ENCODE measurements at places on chromosomes 12 and 14.

DNA sequence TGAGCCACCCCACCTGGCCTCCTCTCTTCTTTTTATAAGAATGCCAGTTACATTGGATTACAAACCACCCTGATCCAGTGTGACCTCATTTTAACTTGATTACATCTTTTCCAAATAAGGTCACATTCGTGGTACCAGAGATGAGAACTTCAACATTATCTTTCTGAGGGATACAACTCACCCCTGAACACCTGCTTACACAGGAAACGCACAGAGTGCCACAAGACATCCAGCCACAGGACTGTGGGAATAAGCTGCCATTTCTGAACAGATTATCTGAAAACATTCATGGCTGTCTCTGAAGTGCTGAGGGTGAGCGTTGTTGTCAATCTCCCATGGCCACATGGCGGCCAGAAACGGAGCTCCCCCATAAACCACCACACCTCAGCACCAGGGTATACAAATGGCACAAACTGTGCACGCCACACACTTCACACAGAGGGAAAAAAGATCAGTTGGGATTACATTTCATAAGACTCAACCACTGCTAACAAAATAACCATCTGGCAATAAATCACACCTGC is 23.7 kb downstream of the FOXN3 start:
- no peak for DNase-seq

DNA sequence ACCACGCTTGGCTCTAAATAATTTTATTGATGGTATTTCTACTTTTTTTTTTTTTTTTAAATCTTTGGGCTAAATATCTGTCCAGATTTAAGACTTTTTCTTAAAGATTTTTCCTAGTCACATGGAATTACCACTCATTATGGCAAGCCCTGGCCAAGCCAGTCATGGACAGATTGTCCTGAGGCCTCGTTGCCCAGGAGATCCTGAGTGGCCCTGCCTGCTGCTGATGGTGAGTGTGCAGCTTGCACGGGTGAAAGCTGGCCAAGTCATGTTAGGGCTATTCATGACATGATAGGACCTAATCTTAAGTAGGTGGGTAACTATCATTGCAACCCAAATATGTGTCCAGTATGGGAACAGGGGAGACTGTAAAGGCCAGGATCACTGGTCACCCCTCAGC is 27.8 kb downstream of the GUCY2C start:
- no peak for DNase-seq

- DNase-seq: no peak
These were observed 29.1 kb downstream of the PLEKHH1 start for GRCh38 chr14:67562025-67562775.

DNA sequence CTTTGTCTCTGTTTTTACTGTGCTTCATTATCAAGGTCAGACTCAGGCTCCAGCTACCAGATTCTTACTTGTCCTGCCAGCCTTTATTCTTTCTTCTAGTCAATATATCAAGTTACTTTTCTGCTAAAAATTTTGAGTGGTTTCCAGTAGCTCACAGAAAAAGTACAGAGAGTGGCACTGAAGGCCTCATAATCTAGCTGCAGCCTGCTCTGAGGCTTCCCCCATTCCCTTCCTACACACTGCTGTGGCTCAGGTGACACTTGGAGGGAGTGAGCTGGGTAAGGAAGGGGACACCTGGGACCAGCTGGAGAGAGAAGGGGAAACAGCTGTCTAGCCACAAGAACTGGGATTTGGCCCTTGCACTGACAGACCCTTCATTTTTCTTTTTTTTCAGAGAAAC is 25.4 kb downstream of the TTC6 start:
- DNase-seq: no peak

DNA sequence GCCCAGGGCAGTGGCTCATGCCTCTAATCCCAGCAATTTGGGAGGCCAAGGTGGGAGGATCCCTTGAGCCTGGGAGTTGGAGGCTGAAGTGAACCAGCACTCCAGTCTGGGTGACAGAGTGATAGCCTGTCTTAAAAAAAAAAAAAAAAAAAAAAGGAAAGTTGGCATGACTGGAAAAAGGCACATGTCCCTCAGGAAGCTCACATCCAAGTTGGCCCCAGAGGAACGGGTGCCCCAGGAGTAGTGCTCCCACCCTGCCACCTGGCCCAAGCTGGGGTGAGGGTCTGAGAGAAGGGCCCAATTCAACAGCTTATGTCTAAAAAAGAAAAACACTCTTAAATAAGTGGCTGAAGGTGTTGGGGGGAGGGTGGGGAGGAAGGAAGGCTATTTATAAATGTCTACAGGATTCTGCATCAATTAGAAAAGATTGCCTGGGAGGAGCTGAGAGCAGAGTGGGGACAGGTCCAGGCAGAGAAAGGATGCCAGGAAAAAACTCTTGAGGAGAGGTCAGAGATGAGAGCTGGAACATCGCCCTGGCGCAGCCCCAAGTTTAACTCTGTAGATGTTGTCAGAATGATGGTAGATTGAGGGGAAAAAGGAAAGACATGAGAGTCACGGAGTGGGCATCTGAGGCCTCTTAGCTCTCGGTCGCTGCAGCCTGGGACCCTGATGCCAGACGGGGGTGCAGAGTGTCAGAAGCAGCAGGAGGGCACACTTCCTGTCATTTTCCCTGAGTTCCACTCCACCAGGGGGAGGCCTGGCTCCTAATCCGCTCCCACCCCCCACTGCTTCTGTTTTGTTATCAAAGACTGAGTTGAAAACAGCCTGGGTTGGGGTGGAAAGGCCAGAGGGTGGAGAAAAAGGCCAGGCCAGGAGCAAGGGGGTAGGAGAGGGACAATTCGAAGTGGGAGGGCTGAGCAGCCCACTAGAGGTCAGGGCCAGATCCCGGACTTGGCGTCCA is 7.3 kb downstream of the SPRYD3 start:
- DNase-seq: no peak

- no peak for DNase-seq
These were observed 514.1 kb downstream of the MED13L start for GRCh38 chr12:115763376-115763775.

Data from stimulated activated CD4-positive, alpha-beta T cell treated with anti-CD3 and anti-CD28 coated beads, Interleukin-12 subunit alpha, Interleukin-12 subunit beta, amount 100 ng/mL, for 48 hours (primary cell).